Glutamatergic neuron (in vitro differentiated cells): ENCODE measurements at places on chromosomes 13 and 19. TPM values are rescaled to one million over a fixed set of nuclear protein-coding genes. Genes with fewer than 3 reads are reported as not detected.

GRCh38 chr13:111908981-111909380 lies 158.0 kb upstream of the SOX1 start:
- H3K4me1 ChIP-seq: no peaks in the 10 kb centered on the region
- H3K4me3 ChIP-seq: no peak overlapping the region
- H3K27ac ChIP-seq: no peak overlapping the region
- DNase-seq: no peak

- no peak for DNase-seq
- H3K27me3 ChIP-seq: peaks cover 10% of the 10 kb centered on the region
- H3K36me3 ChIP-seq: no peaks in the 10 kb centered on the region
- no peak overlapping the region for H3K27ac ChIP-seq
- peaks cover 3% of the 10 kb centered on the region for H3K4me1 ChIP-seq
These were observed 4.5 kb downstream of the CDC37 start for GRCh38 chr19:10398819-10399218.

Gene F2RL3
- total RNA-seq: not detected

DNA sequence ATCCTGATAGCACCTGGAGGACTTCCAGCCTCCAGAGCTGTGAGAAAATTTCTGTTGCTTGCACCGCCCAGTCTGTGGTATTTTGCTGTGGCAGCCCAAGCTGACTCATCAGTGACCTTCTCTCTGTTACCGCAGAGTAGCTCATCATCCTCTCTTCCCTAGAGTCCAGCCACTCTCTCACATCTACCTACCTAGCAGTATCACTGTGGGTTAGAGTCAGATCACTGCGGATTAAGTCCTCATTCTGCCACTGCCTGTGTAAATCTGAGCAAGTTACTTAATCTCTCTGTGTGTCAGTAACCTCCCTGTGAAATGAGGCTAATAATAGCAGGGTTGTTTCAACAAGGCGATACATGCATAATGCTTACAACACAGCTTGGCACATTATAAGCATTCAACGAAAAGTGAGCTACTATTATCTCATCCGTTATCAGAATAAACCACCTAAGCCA lies 40.3 kb upstream of the USPL1 start:
- no peak overlapping the region for H3K27ac ChIP-seq
- no peaks in the 10 kb centered on the region for H3K36me3 ChIP-seq
- no peaks in the 10 kb centered on the region for H3K4me1 ChIP-seq
- DNase-seq: no peak
- H3K4me3 ChIP-seq: no peak overlapping the region
- no peaks in the 10 kb centered on the region for H3K27me3 ChIP-seq

GRCh38 chr19:14300303-14300702 lies 80.9 kb upstream of the ADGRE5 start:
- no peaks in the 10 kb centered on the region for H3K4me1 ChIP-seq
- DNase-seq: no peak
- H3K36me3 ChIP-seq: no peaks in the 10 kb centered on the region
- H3K4me3 ChIP-seq: no peak overlapping the region
- no peak overlapping the region for H3K27ac ChIP-seq

GRCh38 chr13:97802213-97802612 lies 151.3 kb upstream of the IPO5 start:
- H3K36me3 ChIP-seq: no peaks in the 10 kb centered on the region
- no peaks in the 10 kb centered on the region for H3K27me3 ChIP-seq
- H3K4me3 ChIP-seq: no peak overlapping the region
- no peaks in the 10 kb centered on the region for H3K4me1 ChIP-seq

DNA sequence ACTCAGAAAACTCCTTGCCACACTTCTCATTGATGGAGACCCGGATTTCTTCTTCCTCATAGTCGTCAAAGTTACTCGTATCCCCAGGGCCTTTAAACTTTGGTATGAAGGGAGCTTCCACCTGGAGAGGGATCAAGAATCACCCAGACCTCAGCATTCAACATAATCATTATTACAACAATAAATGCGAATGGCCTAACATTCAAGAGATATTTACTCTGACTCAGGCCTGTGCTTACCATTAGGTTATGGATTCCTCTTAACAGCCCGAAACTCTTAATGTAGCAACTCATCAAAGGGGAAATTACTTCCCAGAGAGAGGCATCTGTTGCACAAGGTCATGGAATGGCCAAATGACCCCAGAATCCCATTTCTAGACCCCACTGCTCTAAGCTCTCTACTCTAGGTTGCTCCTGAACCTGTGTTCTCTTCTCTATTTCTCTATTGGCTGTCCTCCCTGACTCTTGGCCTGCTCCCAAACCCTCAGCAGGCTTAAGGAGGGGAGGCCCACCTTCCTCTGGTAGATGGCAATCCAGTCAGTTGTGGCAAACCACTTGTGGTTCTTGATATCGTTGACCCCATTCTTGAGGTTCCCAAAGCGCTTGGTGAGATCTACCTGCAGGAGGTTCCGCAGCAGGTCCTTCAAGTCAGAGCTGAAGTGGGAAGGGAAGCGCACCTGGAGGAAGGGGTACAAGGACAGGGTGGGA lies 2.7 kb upstream of the SAMD1 start:
- peaks cover 8% of the 10 kb centered on the region for H3K4me1 ChIP-seq
- DNase-seq: no peak
- H3K36me3 ChIP-seq: peaks cover 9% of the 10 kb centered on the region
- peaks cover 12% of the 10 kb centered on the region for H3K27me3 ChIP-seq
- no peak overlapping the region for H3K27ac ChIP-seq

GRCh38 chr13:44172281-44172810 lies 201.3 kb upstream of the SERP2 start:
- H3K27ac ChIP-seq: no peak overlapping the region
- H3K4me3 ChIP-seq: no peak overlapping the region
- peaks cover 2% of the 10 kb centered on the region for H3K4me1 ChIP-seq
- H3K27me3 ChIP-seq: peaks cover 2% of the 10 kb centered on the region
- DNase-seq: no peak

Gene ZNF98
- total RNA-seq: not detected

- H3K4me3 ChIP-seq: no peak overlapping the region
- DNase-seq: no peak
- no peaks in the 10 kb centered on the region for H3K27me3 ChIP-seq
- no peaks in the 10 kb centered on the region for H3K4me1 ChIP-seq
- H3K27ac ChIP-seq: no peak overlapping the region
These were observed 122.3 kb downstream of the RFC3 start for GRCh38 chr13:33940256-33940655.

DNA sequence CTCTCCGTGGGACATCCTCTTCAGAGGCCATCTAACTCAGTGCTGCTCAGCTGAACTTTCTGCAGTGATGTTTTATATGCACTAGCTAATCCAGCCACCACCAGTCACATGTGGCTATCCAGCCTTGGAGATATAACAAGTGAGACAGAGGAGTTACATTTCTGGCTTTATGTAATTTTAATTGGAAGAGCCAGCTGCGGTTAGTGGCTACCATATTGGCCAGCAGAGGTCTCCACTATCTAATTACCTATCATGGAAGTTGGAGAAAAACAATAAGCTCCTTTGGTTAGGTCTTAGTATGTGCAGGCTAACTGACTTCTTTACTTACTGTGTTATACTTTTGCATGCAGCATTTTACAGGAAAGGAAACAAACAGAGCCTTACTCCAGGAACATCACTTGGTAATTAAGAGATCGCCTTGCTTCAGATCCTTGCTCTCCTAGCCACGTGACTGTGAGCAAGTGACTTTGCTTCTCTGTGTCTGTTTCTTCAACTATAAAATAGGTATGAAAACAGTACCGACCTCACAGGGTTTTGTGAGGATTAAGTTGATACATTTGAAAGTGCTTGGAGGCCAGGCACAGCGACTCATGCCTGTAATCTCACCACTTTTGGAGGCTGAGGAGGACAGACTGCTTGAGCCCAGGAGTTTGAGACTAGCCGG lies 1.6 kb upstream of the KLK10 start:
- peaks cover 4% of the 10 kb centered on the region for H3K4me1 ChIP-seq
- peaks cover 5% of the 10 kb centered on the region for H3K36me3 ChIP-seq
- no peak overlapping the region for H3K27ac ChIP-seq
- no peak for DNase-seq

DNA sequence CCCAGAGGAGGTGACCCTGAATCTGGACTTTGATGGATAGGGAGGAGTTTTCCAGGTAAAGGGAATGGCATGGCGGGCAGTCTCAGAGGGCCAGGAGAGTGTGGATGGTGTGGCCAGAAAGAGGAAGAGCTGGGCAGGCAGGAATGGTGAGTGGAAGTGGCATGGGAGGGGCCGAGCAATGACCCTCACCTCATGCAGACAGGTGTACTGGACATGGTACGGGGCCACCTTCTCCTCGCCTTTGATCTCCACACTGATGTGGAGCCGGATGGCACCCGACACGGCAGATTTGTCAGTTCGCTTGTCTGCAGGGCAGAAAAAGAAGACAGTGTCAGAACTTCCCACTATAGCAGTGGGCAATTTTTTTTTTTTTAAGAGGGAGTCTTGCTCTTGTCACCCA lies 45.5 kb downstream of the UNC13A start:
- H3K36me3 ChIP-seq: peaks cover 10% of the 10 kb centered on the region
- H3K4me1 ChIP-seq: no peaks in the 10 kb centered on the region
- DNase-seq: no peak
- H3K4me3 ChIP-seq: no peak overlapping the region
- H3K27ac ChIP-seq: no peak overlapping the region
- H3K27me3 ChIP-seq: no peaks in the 10 kb centered on the region
